CD4-positive, alpha-beta T cell treated with Interleukin-6 for 4 hours (primary cell): ENCODE measurements at places on chromosomes 3 and 15.
A peak's percentile ranks its signal among the peaks of the same experiment; 100 is the strongest.

DNA sequence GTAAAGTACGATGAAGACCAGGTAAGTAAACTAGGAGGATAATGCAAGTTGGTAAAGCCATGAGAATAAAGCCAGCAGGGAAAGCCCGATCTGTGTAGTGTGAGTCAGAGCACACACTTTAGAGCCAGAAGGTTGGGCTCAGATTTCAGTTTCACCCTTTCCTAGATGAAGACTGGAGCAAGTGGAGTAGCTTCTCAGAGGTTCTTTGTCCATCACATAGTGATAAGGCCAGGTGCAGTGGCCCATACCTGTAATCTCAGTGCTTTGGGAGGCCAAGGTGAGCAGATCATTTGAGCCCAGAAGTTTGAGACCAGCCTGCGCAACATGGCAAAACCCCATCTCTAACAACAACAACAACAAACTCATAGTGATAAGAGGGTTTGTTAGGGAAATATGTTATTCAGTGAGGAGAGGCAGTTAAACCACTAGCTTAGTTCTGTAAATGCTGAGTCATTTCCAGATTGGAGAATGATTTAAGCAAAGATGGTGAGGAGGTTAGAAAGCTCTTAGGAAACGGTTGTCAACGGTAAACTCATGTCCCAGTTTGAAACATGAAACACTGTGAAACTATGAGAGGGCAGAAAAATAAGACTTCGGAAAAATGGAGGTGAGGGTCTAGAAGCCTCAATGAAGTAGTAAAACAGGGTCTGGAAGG is 39.0 kb downstream of the IL12A start:
- DNase-seq = no peak

DNA sequence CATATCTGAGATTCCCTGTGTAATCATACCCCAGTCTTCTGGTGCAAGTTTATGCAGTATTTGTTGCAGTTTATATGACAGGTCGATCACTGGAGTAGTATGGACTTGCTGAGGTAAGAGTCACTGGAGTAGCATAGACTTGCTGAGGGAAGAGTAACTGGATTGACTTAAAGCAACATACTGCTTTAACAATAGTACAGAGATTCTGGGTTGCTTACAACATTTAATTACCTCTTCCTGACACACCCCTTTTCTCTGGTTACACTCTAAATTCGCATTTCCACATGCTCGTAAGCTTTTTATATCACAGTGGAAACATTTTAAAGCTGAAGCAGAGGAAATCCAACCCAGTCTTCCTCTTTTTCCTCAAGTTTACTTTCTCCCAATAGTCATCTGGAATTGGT is 11.8 kb downstream of the AAGAB start:
- DNase-seq = no peak

DNA sequence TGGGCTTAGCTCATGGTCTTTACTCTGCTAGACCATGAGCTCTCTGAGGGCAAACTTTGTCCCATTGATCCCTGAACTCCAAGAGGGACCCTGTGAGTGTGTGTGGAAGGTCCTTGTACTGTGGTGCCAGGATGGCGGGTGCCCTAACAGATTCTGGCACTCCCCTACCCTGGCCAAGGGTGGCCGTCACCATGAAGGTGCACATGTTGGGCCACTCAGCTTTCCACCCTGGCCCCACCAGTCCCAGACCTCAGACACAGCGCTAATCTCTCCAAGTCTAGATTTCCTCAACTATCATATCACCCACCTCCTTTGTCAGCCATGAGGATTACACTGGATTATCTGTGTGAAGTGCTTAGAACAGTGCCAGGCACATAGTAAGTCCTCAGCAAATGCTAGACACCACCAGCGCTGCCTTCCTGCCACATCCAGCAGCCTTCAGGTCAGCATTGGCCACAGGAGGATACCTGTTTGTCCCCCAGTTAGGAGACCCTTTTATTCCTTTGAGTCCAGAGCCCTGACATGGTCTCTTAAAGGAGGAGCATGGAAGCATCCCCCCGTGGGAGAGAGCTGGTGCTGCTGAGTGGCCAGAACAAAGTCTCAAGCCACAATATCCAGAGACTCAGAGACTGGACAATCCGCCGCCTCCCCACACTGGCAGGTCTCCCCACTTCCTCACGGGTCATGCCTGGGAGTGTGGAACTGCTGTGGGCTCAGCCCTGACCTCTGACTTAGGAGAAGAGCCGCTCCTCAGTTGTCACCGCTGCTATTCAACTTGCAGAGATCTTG is 44.5 kb upstream of the SLCO2A1 start:
- DNase-seq = no peak

- no peak for DNase-seq
These were observed 28.5 kb downstream of the KLHL25 start for GRCh38 chr15:85766001-85766831.

GRCh38 chr3:105495021-105495420 is 128.3 kb downstream of the ALCAM start:
- DNase-seq = no peak

- no peak for DNase-seq
These were observed 8.2 kb downstream of the PLOD2 start for GRCh38 chr3:146152834-146153233.

GRCh38 chr15:97234851-97235610 is 725.5 kb upstream of the ARRDC4 start:
- peak; percentile 9 for DNase-seq

- DNase-seq = peak; percentile 94
These were observed at the start of gene ABTB1 for GRCh38 chr3:127672429-127673190. TSS of gene ABTB1 (plus strand) at chr3:127672952. CDS start at chr3:127673026, 74 bp downstream.

- DNase-seq = no peak
These were observed 201.1 kb downstream of the UBE2E2 start for GRCh38 chr3:23404246-23404645.

DNA sequence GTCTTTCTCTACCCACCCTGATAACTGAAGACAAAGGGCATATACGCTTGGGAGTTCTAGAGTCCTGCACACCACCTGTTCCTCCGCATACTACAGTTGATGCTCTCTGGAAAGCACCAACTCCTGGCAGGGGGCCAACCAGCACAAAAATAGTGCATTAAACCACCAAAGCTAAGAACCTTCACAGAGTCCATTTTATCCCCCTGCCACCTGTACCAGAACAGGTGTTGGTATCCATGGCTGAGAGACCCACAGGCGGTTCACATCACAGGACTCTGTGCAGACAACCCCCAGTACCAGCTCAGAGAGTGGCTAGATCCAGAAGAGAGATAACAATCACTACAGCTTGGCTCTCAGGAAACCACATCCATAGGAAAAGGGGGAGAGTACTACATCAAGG is 114.4 kb upstream of the POU1F1 start:
- no peak for DNase-seq

GRCh38 chr3:184380185-184380626 is 352 bp downstream of the CHRD start:
- peak; percentile 50 for DNase-seq

DNA sequence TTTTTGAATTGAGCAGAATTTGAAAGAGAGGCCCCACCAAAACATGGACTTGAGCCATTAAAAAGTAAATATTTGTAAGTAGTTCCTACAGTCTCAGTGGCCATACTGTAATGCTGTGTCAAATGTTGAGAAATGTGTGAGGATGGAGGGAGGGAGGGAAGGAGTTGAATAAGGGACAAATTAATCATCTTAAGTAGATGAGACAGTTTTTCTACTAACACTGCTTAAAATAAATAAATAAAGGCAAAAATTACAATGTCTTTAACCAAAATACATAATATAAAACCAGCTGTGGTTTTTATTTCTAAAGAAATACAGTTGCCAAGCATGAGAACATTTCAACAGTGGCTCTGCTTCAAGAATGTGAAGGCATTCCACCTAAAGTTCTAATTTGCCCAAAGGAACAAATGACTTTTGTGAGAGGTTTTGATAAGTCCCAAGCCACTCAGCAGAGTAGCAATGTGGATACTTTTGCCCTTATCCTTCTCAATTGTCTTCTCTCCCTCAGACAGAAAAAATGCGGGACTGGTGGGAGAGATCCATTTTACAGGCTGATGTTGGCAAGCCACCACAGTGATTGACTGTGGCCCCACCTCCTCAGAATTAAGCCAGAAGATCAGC is 427.0 kb upstream of the RARB start:
- DNase-seq = no peak

DNA sequence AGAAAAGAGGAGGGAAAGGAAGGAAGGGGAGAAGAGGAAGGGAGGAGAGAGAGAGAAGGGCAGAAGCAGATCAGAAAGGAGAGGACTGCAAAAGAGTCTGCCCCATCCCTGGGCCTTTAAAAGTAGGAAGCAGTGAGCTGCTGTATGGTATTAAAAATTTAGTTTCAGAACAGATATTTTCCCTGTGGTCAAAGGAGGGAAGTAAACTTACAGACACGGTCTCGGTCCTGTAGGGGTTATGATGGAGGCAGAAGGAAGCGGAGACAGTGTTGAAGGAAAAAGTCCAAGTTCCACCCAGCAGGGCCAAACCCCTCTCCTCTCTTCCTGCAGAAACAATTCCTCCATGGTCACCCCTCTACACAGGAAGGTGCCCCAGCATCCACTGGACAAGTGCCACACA is 122.0 kb upstream of the PROK2 start:
- DNase-seq = no peak

- no peak for DNase-seq
These were observed 45.0 kb upstream of the BOC start for GRCh38 chr3:113166357-113166718.

GRCh38 chr15:69863446-69863845 is 234.3 kb downstream of the TLE3 start:
- no peak for DNase-seq

DNA sequence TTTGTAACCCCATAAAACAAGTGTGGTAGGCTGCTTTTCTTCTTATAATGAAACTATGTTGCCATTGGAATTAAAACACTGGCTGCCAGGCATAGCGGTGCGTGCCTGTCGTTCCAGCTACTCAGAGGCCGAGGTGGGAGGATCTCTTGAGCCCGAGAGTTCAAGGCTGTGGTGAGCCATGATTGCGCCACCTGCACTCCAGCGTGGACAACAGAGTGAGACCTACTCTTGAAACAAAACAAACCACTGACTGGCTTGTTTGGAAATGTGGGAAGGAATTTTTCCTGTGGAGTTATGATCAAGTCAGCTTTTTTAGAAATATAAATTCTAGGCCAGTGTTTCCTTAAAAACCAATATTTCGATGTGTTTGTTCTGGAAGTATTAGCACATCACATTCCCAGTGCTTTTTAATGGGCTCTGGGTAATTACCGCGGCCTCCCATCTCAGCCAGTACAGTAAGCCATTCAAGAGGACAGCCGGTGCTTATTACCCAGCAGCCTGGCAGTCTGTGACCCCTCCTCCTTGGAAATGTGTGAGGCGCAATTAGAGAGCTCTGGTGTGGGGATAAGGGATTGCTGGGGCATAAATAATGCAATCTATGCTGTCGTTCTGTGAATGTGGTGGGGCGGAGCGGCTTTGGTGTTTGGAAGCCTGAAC is 58.3 kb upstream of the TRAK1 start:
- no peak for DNase-seq

DNA sequence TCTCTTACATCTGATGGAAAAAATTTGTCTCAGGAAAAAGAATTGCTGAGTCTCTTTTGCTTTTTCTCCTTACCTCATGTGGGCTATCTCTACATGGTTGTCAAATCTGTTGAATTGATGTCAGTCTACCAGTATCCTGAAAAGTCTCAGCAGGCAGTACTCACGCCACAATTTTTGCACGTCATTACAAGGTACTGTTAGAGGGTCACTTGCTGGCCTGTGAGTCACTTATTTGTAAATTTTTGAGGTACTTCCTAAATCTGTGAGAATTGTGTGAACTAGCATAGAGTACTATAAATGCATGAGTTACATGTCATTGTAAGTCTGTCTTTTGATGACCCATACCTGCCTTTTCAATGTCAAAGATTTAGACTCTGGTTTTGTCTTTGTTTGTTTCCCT is 15.9 kb downstream of the HPS3 start:
- no peak for DNase-seq

DNA sequence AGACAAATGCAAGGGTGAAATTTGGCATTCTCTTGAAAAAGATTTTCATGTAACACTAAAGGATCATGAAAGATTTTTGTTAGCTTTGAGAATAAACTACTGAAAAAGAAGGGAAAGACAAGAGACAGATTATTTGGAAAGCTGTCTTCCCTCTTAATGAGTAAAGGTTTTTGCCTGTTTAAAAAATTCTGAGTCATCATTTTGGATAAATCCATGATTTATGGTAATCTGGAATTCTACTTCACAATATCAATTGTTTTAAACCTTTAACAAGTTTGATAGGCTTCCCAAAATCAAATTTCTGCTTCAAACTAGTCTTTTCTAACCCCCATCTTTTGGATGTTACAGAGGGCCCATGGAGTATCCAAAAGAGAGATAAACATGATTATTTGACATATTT is 641.5 kb upstream of the EPHA6 start:
- no peak for DNase-seq

DNA sequence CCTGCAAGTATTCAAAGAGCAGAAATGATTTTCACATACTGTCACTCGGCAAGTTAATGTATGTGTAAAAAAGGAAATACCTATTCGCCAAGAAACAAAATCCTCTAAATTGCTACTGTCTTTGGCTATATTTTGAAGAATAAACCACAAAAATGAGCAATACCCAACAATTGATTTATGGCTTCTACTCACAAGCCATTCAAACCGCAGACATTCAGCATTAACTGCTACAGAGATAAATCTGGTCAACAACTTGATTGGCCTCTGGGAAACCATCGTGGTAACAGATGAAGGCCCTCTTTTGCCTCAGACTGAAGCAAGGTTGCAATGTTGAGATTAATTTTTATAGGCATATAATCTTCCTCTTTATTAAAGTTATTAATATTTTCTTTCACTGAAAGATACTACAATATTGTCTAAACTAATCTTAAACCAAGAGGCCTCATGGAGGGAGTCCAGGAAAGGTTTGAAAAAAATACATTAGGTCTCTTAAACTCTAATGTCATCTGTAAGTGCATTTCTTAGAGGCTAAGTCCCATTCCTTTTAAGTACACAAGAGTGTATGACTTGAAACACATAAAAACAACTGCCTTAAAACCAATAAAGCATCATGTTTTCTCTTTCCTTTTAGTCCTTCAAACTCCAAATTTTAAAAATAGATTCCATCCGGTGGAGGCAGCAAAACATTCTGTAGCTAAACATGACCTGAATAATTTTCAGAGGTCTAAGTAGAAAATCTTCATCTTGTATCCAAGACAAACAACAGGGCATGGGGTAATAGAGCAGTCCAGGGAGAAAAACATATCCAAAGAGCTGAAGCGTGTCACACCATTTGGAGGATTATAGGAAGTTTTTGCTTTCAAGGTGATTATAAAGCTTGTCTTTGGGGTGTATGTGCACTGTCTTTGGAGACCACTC is 162.4 kb upstream of the TGFBR2 start:
- no peak for DNase-seq

GRCh38 chr3:35262406-35262805 is 376.9 kb upstream of the ARPP21 start:
- DNase-seq = no peak

DNA sequence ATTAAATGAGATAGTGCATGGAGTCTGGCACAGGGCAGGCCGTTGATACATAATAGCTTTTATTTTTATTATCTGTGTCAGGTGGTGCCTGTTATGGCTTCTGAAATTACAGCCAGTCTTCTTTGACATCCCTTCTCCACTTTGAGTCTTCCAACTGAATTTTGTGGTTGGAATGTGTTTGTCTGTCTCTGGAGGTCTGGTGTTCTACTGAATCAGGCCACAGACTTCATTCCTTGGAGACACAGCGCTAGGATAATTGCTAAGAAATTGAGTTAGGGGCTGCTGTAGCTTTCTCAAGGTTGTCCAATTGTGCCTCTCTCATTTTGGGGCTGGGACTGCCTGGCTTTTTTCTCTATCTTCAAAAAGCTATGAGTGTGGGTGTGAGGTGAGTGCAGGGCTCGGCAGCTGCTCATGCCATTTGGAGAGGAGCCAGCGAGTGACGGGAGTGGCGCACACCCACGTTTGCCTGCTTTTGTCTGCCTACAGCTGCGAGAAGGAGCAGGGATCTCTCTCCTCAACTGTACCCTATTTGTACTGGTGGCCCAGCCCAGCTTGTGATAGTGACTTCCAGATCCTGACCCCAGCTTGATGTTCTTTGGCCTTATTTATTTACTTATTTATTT is 49.8 kb upstream of the SYN2 start:
- no peak for DNase-seq
